ENCODE measurements at places on chromosomes 6 and 20.

- peak; percentile 10 for DNase-seq
These were observed 2.3 kb downstream of the PM20D2 start for GRCh38 chr6:89148016-89148750.

DNA sequence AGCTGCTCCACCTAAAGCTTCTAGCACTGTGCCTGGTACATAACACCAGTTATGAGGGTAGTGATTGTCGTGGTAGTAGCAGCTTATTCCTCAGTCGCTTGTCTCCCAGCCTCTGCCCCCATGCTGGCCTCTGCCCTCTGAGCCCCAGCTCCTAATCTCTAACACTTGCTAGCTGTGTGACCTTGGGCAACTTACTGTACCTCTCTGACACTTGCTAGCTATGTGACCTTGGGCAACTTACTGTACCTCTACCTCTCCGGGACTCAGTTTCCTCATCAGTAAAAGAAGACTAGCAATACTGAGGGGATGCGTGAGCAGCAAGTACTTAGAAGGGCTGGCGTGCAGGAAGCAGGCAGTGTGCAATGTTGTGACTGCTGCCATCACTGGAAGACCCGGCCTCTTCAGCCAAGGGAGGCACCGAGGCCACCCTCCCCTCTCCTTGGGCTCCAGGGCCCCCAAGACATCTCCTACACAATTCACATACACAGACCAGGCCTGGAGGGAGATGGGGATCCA, 9.9 kb downstream of the MDFI start:
- no peak for DNase-seq

GRCh38 chr20:63619505-63619904, 7.4 kb downstream of the GMEB2 start:
- no peak for DNase-seq

DNA sequence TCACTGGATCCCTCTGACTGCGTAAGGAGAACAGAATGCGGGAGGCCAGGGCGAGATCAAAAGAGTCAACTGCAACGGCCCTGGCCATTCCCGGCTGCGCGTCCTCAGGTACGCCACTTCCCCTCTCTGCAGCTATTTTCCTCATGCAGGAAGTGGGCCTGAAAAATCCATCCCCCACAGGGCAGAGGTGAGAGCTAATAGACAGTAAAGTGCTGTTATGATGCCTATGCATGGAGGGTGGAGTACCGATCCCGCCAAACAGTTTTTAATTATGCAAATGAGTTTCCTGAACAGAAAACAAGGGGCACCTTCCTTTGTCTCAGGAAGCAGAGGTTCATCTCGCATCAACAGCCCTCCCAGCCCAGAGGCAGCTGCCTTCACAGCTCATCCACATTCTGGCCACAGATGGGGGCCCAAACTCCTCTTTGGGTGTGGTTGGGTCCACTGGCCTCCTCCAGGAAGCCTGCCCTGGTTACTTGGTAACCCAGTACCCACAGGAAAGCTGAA, 9.3 kb downstream of the PREX1 start:
- peak; percentile 32 for DNase-seq

DNA sequence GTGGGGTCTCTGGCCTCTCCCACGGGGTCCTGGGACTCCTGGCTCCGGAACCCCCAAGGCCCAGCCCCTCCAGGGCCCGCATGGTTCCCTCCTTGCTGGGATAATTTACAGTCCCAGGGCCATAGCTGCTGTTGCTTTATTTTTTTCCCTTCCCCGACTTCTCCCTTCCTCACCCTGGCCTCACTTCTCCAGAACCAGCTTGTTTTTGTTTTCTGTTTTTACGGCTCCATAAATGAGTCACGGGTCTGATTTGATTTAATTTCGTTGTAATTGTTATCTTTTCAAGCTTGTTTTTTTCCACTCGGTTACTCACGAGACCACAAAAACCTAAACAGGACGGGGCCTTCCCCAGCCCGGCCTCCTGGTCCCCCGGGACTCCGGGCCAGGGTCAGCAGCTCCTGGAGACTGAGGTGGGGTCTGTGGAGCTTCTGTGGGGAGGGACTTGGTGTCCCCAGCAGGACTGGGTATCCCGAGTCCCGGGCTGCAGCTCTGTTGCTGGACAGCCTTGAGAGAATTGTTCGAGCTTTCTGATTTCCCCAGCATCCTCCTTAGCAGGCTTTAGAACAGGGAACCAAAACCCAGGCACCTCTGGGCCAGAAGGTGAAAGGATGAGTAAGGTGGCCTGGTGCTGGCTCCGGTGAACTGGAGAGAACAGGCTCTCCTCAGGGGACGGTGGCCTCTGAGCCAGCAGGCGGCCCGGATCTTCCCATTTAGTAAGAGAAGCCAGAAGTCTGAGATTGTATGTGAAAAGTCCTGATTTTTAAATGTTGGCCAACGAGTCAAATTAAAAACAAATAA, 94.9 kb downstream of the CEBPB start:
- DNase-seq: no peak

Measured in activated T-cell treated with anti-CD3 and anti-CD28 coated beads for 24 hours (primary cell).